ENCODE measurements at places on chromosomes 5 and 9.

GRCh38 chr5:126309860-126310259, 113.3 kb upstream of the GRAMD2B start:
- peak; percentile 14 for DNase-seq

DNA sequence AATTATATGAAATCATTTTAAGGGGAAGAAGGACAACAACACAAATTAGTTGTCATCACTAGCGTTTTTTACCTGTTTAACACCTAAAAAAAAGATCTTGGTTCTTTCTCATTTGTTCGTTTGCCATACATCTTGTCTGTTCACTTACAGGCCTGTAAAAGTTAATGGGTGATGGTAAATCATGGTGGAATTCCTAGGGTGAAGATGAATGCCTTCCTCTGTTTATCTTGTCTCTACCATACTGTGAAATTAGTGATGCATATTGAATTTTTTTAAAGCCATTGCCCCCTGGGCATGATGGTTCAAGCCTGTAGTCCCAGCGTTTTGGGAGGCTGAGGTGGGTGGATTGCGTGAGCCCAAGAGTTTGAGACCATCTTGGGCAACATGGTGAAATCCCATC, 46.6 kb downstream of the LRRTM2 start:
- DNase-seq: no peak

DNA sequence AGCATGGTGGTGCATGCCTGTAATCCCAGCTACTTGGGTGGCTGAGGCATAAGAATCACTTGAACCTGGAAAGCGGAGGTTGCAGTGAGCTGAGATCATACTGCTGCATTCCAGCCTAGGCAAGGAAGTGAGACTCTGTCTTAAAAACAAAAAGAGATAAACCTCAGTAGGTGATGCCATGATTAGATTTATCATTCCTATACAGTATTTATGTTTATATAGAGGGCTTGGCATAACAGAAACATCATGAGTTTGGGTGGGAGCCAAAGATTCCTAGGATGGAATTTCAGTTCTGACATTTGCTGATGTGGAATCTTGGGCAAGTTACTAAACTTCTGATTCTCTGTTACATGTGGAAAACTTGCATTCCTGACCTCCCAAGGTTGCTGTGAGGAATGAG, 22.3 kb downstream of the RFK start:
- peak; percentile 61 for DNase-seq

DNA sequence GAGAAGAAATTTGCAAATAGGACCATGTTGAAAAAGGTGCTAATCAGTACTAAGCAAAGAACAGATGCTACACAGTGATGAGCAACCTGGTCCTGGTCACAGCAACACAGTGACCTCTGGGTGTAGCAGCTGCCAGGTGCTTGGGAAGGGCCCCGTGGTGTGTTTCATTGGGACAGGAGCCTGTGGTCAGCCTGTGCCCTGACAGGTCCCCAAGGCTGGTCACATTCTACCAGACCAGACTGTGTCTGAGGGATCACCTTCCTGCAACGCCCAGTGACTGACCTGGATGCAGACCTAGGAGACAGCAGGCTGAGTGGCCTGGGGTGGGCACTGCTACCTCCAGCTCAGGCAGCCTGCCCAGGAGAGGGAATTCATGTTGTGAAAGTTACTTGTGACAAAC, 54.8 kb upstream of the FAM120AOS start:
- DNase-seq: no peak

GRCh38 chr5:95771892-95772291, 40.8 kb downstream of the RHOBTB3 start:
- no peak for DNase-seq

GRCh38 chr9:15032860-15033259, 122.6 kb upstream of the FREM1 start:
- no peak for DNase-seq

DNA sequence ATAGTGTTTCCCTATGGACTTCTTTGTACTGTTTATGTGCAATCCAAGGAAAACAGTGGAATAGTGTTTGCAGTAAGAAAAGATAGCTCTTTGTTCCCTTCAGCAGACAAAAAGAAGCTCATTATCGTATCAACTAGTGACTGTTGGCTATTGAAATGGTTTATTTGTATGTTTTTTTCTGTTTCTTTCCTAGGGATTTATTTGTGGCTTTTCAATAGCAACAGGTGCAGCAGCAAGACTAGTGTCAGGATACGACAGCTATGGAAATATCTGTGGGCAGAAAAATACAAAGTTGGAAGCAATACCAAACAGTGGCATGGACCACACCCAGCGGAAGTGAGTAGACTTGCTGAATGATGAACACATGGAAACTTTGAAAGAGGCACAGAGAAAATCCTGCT, 65.1 kb downstream of the SLC44A1 start:
- DNase-seq: no peak

DNA sequence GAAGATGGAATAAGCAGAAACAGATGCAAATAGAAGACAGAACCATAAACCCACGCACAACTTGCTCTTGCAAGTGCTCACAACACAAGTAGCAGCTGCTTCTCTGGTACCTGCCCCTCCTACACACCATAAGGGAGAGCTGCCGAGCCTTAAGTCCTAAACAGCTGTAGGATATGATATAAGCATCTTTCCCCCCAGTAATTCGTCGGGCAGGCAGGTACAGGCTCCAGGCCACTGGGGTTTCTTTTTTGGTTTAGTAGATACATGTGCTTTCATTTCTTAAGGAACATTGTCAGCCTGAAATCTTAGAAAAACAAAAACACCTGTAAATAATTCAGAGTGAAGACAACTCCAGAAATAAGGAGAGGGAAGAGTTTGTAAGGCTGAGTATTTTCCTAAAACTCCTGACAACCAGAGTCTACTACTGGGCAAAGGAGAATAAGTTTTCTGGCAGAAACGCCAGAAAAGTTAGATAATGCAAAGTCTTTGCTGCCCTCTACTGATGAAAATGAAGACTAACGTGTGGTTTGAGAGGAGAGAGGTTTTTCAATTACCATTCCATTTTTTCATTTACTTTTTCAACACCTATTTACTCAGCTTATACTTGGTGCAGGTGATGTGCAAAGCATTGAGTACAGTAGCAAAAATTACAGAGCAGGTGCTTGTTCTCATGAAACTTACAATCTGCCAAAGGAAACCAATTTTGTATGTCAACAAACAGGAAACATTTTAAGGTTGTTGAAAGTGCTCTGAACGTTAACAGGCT, 20.1 kb upstream of the TCERG1 start:
- peak; percentile 56 for DNase-seq

DNA sequence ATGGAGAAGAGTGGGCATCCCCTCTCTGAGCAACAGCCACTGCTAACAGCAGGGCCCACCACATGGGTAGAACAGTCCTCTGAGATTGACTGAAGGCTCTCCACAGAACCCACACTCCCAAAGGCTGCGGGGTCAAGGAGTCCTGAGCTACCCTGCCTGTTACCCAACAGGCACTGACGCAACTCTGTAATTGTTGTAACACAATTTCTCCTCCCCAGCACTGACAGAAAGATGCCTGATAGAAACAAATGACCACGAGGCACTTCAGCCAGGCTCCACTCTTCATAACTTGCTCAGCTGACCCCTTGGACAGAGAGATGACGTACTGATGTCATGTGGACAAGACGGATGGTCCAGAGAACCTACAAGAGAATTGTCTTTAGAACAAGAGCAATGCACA, 220.7 kb downstream of the SPOCK1 start:
- DNase-seq: no peak

DNA sequence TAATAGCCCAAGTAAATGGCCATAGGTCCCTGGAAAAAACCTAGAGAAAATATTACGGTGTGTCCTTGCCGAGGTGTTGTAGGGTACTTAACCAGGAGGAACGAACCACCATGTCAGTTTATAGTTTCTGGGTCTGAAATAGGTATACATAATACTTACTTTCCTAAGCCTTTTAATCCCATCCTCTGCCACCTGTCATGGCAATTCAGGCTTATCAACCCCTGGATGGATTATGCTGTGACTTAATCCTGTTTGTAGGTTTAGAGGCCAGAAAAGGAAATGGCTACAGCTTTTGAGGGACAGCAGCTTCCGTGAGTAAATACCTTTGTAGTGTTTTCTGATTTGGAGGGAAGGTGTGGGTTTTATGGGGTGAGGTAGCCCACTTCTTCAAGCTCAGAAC, 89.1 kb upstream of the PTPRD start:
- DNase-seq: no peak

- no peak for DNase-seq
Measured at GRCh38 chr5:130795037-130795436, 370.0 kb downstream of the HINT1 start.

DNA sequence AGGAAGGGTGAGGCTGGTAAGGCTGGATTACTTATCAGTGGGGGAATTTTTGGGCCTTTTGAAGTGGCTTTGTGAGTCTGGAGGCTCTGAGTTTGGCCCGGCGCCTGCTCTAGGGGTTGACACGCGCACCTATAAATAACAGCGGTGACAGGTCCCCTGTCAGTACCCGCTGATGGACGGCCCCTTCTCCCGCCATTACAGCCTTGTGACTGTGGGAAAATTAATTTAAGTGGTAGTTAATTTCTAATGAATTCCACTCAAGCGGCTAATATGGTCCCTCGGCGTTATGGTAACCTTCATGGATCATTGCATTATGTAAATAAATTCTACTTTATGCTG, 16.5 kb downstream of the MRPL36 start:
- peak; percentile 39 for DNase-seq

GRCh38 chr5:400282-401145, 42.5 kb upstream of the EXOC3 start:
- DNase-seq: no peak

- peak; percentile 91 for DNase-seq
Measured at GRCh38 chr5:116451905-116452450, 122.6 kb downstream of the SEMA6A start.

GRCh38 chr5:53378590-53379247, 101.7 kb upstream of the FST start:
- DNase-seq: peak; percentile 49

DNA sequence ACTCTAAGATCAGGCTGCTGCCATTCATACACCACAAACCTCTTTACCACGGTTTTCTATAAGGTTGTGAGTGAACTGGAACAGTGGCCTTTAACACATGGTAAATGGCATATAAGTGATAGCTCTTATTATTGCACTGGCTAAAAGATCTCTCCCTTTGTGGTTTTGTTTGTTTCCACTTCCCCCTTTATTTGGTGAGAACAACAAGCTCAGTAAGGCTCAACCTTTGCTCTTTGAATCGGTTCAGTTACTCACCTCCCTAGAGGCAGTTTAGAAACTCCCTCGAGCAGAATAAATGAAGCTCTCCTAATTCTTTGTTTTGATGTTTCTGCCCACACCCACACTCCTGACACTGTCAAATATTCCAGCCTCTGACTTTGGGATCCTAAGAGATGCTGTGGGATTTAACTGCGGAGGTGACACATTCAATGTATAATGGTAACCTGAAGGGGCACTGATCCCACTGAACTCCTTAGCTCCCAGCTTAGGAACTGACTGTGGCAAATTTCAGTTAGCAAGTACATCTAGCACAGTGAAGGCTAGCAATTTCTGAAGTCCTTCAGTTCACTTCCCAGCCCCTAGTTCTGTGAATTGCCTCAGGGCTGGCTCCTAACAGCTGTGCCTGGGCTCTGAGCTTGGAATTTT, 22.5 kb upstream of the RAD23B start:
- no peak for DNase-seq

GRCh38 chr5:129465776-129466344, 5.8 kb downstream of the ADAMTS19 start:
- DNase-seq: no peak

- no peak for DNase-seq
Measured at GRCh38 chr9:76592974-76593347, 134.0 kb downstream of the GCNT1 start.

GRCh38 chr5:173984218-173984617, 4.8 kb upstream of the C5orf47 start:
- DNase-seq: peak; percentile 41

GRCh38 chr9:131111186-131111853, 14.1 kb upstream of the NUP214 start:
- peak; percentile 98 for DNase-seq

- DNase-seq: no peak
Measured at GRCh38 chr9:137511758-137512463, 38.3 kb downstream of the PNPLA7 start.

DNA sequence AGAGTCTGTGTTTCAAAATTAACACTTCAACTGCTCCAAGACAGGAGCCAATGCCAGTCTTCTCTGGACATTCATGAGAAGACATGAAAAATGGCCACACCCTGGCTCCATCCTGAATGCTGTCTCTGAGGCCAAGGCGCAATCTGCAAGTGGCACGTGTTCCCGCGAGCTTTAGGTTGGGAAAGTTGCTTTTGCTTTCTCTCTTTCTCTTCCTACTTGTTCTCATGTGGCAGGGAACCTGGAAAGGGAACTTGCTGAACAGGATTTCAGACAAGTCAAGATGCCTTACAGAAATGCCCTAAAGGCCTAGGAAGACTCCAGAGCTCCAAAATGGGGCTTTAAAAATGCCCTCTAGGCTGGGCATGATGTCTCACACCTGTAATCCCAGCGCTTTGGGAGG, 91.9 kb upstream of the OTULINL start:
- DNase-seq: no peak

GRCh38 chr5:62287237-62287636, 18.8 kb upstream of the KIF2A start:
- DNase-seq: peak; percentile 61

DNA sequence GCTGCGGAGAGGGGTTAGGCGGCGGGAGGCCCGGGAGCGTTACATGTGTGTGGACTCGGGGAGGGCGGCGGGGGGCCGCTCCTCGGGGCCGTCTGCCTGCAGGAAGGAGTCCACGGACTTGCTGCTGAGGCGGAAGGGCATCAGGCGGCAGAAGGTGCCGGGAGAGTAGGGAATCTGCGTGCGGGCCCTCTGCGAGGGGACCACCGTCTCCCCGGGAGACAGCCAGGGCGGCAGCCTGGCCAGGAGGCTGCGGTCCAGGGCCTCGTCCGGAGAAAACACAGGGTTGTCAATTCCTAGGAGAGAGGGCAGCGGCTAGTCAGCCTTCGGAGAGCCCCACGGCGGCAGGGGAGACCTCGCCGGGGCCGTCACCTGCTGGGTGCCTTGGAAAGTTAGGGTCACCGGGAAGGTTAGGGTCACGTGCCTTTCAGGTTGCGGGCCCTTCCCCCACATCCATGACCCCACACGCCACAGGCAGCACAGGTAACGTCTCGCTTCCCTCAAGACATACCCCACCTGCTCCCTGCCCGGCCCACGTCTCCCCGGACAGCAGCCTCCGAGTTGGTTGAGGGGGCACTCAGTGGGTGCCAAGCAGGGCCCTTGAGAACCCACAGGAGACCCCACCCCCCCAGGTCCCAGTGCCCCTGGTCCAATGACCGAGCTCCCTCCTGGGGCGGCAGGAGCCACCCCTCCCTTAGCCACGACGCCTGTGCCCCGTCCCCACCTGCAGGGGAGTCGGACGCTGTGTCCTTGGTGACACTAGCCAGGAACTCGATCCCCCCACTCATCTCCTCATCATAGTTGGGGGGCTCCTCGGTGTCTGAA, 32.1 kb downstream of the EXOC3 start:
- DNase-seq: peak; percentile 23

GRCh38 chr5:149439899-149440542, 60.9 kb upstream of the IL17B start:
- DNase-seq: peak; percentile 96

- no peak for DNase-seq
Measured at GRCh38 chr5:95086927-95087815, 197.7 kb downstream of the MCTP1 start.

- DNase-seq: no peak
Measured at GRCh38 chr5:144237851-144238250, 67.2 kb downstream of the KCTD16 start.
